ENCODE measurements at places on chromosomes 6 and 20. TPM values are rescaled to one million over a fixed set of nuclear protein-coding genes. Genes with fewer than 3 reads are reported as not detected.

DNA sequence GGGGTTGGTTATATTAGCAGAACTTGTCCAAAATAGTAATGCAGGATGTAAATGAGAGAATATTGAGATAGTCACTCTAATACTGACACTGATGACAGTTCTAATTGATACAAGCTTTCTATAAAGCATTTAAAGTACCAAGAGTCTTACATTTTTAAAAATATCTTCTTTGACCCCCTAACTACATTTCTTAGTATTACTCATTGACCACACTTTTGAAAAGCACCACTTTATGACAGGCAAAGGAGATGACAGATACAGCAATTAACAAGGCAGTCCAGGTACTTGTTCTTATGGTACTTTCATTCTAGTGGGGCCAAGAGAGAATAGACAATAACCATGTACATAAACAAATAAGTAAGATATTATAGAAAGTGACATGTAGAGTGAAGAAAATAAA is 139.4 kb upstream of the EYA4 start:
- DNase-seq, result no peak

DNA sequence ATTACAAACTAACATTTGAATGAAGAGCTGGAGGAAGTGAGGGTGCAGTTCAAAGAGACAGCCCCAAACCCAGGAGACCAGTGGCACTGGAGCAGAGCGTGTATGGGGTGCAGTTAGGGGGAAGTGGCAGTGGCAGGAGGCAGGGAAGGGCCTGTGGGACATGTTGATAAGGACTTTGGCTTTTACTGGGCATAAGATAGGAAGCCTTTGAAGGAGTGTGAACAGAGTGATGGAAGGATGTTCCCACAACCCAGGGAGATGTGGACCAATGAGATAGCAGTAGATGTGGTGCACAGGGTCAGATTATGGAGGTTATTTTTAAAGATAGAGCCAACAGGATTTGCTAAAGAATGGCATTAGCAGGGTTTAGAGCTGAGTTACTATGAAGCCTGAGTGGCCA is 56.4 kb downstream of the AIG1 start:
- DNase-seq, result no peak

- DNase-seq, result peak; percentile 66
Observed at GRCh38 chr6:127515234-127515793, 3.8 kb downstream of the MTCL3 start.

DNA sequence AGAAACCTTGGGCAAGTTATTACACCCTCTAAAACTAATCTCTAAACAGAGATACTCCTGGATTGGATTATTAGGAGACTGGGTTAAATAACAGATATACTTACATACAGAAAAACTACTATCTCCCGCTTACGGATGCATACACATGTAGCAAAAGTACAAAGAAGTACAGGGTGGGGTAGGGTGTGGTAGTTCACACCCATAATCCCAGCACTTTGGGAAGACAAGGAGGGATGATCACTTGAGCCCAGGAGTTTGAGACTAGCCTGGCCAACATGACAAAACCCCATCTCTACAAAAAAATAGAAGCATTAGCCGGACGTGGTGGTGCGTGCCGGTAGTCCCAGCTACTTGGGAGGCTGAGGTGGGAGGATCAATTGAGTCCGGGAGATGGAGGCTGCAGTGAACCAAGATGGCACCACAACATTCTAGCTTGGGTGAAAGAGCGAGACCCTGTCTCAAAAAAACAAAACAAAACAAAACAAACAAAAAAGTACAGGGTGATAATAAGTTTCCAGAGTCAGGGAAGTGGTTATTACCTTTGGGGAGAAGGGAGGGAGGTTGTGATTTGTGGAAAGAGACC is 8.1 kb downstream of the PIM1 start:
- DNase-seq, result no peak

Gene PKIB
- not detected for total RNA-seq

GRCh38 chr6:33702345-33702977 is 9.0 kb downstream of the UQCC2 start:
- DNase-seq, result peak; percentile 60

GRCh38 chr6:136370988-136371728 is 81.5 kb upstream of the BCLAF1 start:
- DNase-seq, result no peak
